ENCODE measurements at places on chromosomes 2 and 18. TPM values are rescaled to one million over a fixed set of nuclear protein-coding genes. Genes with fewer than 3 reads are reported as not detected.

AGXT gene
- not detected for total RNA-seq

SAG gene
- not detected for total RNA-seq

GRB14 gene
- not detected for total RNA-seq

DLX2 gene
- total RNA-seq, result not detected

ARHGAP15 gene
- 221 TPM for total RNA-seq

GPD2 gene
- total RNA-seq, result 10.5 TPM

ATIC gene
- total RNA-seq, result 97.4 TPM

SCN1A gene
- not detected for total RNA-seq

TMEM37 gene
- total RNA-seq, result 0.44 TPM

IL1RL2 gene
- not detected for total RNA-seq

- no peak for DNase-seq
Measured at GRCh38 chr2:223762853-223763252, 74.5 kb downstream of the AP1S3 start.

- no peak for DNase-seq
Measured at GRCh38 chr2:127599211-127599610, 46.7 kb upstream of the GPR17 start.

DNA sequence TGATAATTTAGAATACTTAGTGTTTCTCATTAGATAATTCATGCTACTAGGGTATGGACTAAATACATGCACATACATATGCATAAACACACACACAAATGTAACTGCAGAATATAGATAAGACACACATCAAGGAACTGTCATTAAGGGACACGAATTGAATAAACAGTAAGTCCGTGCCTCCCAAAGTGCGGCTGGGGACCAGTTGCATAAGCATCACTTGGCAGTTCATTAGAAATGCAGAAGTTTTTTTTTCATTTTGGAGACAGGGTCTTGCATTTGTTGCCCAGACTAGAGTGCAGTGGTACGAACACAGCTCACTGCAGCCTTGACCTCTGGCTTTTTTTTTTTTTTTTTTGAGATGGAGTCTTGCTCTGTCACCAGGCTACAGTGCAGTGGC lies 130.0 kb upstream of the CCDC195 start:
- DNase-seq, result no peak

DNA sequence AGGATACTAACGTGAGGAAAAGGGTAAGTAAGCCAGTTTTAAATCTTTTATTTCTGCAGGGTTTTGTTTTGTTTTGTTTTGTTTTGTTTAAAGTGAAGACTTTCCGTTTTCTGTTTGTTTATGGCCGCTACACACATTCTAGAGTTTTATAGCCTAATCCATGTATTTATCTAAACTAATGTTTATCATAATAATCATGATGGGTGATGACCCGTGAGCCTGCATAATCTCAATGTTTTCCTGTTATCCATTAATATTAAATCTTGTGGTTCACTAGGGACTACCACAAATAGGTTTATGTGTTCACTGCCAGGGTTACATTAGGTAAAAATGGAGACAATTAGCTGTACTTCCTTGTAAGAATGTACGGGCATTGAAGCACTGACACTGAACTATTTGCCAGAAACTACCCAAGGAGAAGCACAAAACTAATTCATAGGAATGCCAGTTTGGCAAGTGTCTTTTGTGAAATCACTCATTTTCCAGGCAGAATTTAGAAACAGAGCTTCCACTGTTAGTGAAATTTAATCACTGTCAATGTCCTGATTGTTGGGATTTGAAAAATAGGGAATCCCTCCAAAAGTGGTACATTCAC lies 574.8 kb downstream of the LRP1B start:
- no peak for DNase-seq

DNA sequence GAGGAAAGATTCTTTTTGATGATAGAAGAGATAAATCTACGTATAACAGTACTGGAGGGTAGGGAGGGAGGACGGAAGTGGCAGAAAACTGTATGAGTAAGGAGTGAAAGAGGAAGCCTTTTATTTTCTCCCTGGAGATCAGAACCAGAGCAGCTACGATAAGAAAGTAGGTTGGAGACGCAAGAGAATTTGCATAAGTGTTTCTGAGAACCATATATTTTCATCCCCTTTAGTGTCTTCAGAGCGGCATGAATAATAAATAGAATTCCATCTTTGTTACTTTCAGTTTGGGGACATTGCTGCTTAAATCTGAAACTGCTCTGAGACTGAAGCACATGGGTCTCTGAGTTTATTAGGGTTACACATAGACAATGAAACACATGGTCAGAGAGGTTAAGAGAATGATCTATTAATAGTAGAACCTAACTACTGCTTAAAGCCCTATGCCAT lies 230.2 kb upstream of the TNP1 start:
- no peak for DNase-seq

- DNase-seq, result no peak
Measured at GRCh38 chr18:42892181-42892580, 223.3 kb downstream of the RIT2 start.

- DNase-seq, result no peak
Measured at GRCh38 chr2:67083951-67084350, 313.2 kb upstream of the ETAA1 start.

DNA sequence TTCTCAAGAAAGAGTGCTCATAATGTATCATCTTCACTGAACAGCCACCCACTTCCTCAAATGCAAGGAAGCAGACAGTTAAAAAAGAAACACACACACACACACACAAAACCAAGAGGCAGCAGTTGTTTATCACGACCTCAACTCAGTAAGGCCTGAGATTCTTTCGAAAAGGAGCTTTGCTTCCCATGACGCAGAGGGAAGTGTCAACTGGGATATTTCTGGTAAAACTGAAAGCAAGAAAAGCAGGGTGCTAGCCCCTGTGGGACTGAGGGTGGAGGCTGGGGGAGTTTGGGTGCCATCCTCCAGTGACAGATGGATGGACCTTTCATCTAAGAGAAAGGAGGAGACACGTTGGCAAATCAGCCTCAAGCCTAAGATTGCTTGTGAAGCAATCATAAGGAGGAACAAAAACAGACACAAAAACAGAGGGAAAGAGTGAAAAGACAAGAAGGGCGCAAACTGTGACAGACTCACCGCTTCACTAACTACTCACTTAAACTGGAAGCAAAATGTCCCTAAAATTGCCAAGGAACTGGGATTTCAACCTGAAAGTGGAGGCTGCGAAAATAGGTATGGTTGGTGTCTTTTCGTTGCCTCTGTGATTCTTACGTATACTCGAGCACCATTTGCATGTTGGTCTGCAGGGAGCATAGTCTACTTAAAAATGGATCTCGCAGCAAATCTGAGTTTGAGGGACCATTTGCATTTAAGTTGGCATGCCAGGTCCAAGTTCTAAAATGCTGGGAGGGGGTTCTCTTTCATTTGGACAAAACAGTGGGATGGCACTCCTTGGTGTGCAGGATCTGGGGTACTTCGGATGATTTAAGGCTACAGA lies at the start of gene ARHGAP25:
ARHGAP25 (plus strand) TSS at position 124 of the 838 bp plus-strand sequence; CDS start at position 513, 389 bp downstream.
- peak; percentile 30 for DNase-seq

- DNase-seq, result no peak
Measured at GRCh38 chr2:44655401-44655864, 286.1 kb upstream of the SIX3 start.

GRCh38 chr2:233412405-233412804 lies 58.1 kb downstream of the DGKD start:
- no peak for DNase-seq

GRCh38 chr2:189297446-189297845 lies 117.9 kb upstream of the COL5A2 start:
- DNase-seq, result no peak

DNA sequence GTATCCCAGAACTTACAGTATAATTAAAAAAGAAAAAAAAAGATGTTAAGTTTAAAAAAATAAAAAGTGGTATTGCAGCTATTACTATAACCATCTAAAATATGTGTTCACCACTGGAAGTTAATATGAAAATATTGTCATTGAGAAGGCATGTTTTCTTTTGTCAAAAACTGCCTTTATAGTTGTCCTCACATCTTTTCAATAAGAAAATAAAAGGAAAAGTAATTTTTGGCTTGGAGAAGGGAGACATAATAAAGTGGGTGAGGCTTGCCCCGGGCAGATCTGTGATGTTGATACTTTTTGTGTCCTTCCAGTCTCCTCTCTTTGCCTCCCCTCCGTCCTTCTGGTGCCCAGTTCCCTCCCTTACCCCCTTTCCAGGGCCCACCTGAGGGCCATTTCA lies 24.9 kb downstream of the MPP4 start:
- DNase-seq, result no peak

DNA sequence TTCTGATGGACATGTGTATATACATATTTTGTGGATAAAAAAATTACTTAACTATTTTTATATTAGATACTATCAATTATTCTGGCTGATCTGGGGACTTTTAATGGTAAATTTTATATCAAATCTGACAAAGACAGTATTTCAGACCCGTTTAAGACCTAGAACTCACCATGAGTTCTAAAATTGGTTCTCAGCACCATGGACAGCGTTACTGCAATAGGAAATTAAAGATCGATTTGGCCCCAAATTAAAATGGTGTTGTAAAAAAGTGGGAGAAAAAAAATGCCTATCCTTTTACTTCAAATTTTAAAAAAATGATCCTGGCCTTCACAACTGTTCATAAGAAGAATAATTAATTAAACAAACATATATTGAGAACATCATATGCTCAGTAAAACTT lies 919 bp upstream of the SCN2A start:
- DNase-seq, result no peak

DNA sequence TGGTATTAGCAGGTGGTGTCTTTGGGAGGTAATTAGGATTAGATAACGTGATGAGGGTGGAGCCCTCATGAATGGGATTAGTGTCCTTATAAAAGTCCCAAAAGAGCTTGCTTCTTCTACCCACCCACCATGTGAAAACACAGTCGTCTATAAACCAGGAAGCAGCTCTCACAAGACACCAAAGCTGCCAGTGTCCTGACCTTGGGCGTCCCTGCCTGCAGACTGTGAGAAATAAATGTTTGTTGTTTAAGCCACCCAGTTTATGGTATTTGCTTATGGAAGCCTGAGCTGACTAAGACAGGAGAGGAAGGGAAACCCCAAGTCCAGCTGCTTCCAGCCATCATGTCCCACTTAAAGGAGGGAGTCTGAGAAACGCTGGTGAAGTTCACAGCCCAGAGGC lies 13.6 kb downstream of the ADI1 start:
- DNase-seq, result no peak

GRCh38 chr2:46436800-46437199 lies 42.6 kb upstream of the TMEM247 start:
- DNase-seq, result no peak

DNA sequence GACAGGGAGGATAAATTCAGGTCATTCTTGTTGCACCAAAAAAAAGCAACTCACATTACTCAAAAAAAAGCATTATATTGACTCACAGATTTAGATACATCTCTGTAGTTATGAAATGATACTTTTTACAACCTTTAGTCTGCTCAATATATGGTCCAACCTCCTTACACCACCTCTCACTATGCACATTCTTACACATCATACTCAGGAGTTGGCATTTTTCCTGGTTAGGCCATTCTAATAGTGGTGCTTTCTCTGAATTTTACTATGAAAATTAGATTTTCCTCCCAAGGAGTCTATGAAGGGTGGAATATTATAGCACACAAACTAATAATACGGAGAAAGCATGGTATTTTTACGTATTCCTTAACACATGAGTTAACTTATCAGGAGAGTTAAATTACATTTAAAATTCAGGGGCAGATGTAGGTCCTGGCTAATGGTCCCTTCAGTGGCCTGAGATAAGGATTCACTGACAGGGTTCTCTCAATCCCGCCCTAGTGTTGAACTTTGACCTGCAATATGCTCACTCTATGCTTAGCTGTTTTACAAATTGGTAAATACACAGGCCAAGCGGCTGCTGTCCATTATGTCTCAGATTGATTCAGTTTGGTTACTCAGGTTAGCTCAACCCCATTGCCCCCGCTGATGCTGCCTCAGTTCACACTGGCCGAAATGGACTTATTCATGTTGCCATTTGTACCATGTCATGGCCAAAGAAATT lies 153.6 kb downstream of the NCKAP5 start:
- no peak for DNase-seq

- DNase-seq, result no peak
Measured at GRCh38 chr2:71250935-71251334, 24.0 kb upstream of the PAIP2B start.

DNA sequence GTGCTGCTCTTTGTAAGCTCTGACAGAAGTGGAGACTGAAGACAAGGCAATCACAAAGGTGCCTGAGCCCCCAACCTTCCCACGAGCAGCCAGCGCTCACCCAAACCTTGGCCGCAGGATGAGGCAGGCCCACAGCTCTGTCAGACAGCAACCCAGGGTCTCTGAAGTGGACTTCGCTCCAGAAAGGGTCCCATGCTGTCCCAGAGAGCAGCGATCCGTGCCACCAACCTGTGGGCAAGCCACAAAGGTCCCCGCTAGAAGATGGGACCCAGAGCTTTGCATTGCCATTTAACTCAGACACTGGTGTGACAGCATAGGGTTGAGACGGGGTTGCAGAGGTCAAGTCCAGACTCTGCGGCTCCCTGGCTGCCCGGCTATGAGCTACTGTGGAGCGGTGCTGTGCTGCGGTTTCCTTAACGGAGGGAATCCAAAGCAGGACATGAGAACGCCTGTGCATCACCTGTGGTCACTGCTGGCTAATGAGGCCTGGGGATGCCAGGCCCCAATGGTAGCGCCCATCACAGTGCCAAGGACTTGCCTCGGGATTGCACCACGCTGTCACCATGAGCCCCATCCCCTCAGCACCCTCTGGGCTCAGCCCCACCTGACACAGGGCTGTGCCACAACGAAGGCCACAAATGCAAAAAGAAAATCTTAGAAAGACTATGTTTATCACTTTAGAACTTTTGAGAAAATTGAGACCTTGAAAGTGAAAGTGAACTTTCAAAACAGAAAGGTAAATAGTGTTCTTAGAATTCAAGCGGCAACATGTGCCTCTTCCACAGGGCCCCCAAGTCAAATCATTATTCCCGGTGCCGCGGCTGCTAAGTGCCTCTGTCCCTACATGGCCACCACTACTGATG lies 103.4 kb downstream of the HDAC4 start:
- no peak for DNase-seq

DNA sequence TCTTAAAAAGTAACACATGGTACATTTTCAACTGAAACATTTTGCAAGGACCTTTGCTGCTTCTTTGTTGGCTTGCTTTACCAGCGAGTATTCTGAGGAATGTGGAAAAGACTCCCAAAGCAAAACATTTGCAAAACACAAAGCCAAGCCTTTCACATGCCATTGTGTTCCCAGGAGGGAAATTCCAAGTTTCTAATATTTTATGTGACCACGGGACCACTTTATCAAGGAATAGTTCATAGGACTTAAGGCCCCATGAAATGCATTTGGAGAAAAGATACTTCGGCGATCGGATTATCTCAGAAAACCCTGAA lies 26.2 kb downstream of the CYP27C1 start:
- DNase-seq, result no peak

GRCh38 chr18:50982086-50982801 lies 14.4 kb downstream of the ELAC1 start:
- DNase-seq, result no peak

- DNase-seq, result no peak
Measured at GRCh38 chr18:12046046-12046750, 47.4 kb upstream of the ANKRD62 start.

GRCh38 chr18:34493099-34493544 lies 217.0 kb upstream of the DTNA start:
- no peak for DNase-seq

- no peak for DNase-seq
Measured at GRCh38 chr2:71932780-71933466, 214.7 kb downstream of the CYP26B1 start.
